Activated CD4-positive, CD25-positive, alpha-beta regulatory T cell treated with anti-CD3 and anti-CD28 coated beads, Interleukin-2, amount 50 U/mL, for 72 hours (primary cell): ENCODE measurements at places on chromosomes 2 and 18.

GRCh38 chr2:178282075-178282815 is 87.9 kb downstream of the OSBPL6 start:
- no peak for DNase-seq

- no peak for DNase-seq
Measured at GRCh38 chr2:10954856-10955818, 43.4 kb downstream of the KCNF1 start.

GRCh38 chr18:7908681-7909299 is 341.7 kb downstream of the PTPRM start:
- DNase-seq, result no peak

DNA sequence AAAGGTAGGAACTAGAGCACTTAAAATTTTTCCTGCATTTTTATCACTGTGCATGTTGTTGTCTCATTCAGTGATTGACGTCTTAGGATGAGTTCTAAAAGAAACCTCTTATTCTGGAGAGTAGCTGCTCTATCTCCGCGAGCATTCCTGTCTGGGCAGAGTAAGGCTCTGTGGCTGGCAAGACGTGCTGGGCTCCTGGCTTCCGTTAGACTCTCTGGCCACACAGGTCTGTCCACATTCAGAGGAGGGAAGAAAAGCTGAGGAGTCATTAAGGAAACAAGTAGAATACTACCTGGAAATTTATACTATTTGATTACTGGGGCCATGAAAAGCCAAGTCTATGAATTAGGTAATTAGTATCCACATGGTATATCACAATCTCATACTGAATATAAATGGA is 138.0 kb upstream of the DNMT3A start:
- no peak for DNase-seq

DNA sequence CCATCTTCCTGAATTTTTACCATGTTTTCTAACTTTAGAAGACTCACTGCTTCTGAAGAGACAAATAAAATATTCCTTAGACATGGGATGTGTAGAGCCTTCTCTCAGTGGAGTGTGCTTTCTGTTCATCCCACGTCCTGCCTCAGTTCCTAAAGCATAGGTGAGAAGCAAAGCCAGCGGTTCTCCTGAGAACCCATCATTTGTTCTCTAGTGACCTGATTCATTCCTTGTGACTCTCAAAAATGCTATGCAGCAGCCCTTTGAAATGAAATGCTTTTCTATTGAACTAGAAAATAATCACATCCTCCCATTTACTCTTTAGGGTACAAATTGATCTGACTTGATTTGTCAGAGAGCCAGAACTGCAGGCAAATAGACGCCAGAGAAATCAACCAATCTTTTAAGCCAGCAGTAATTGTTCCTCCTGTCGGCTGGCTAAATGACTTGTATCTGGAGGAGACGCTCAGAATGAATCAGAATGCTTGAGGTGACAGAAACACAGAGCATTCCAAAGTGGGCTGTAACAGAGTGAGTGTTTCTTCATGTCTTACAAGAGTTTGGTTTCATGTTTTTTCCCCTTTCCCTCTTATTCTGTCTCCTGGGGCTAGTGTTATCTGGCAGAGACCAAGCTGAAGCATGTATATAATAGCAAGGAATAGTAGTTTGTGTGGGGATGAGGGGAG is 81.3 kb upstream of the TMEM178A start:
- no peak for DNase-seq

- no peak for DNase-seq
Measured at GRCh38 chr2:207352978-207353671, 176.6 kb upstream of the CREB1 start.

GRCh38 chr2:111160758-111161157 is 40.0 kb downstream of the BCL2L11 start:
- no peak for DNase-seq

DNA sequence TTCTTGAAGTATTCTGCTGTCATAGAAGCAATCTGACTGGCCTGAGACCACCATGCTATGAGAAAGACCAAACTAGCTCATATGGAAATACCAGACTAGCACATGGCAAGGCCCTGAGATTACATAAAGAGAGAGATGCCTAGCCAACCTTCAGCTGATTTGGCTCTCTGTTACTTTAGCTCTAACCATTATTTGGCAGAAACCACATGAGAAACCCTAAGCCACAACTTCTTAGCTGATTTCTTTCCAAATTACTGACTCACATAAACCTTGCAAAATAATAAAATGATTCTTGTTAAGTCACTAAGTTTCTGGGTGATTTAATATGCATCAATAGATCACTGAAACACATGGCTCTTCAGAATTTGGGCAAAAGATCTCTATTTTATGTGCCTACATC is 295.0 kb upstream of the ZNF521 start:
- DNase-seq, result no peak

DNA sequence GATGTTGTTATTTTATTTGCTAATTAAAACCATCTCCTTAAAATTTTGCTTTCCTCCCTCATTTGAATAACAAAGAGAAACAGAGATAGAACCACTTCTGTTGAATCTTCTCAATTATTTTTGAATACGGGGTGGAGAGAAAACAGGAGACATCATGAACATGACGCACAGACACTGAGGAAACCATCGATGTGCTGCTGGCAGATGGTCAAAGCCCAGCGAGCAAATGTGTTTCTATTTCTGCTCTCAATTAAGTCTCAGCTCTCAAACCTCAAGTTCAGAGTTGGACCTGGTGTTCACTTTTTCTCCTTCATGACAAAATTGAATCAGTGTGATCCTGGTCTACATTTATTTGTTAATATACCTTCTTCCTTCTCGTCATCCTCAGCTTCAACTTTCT is 36.1 kb upstream of the TWIST2 start:
- no peak for DNase-seq

DNA sequence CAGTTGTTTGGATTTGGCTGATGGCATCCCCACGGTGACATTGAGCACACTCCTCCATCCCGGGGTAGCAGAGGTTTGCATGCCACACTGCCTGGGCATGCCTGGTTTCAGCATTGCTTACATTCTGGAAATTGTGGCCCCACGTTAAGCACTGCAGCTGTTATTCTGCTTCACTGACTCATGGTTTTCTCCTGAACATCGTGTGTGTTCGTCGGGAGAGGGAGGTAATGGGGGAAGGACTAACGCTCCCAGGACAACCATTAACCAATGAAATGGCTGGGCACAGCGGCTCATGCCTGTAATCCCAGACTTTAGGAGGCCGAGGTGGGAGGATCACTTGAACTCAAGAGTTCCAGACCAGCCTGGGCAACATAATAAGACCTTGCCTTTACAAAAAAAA is 28.2 kb upstream of the YWHAQ start:
- no peak for DNase-seq

DNA sequence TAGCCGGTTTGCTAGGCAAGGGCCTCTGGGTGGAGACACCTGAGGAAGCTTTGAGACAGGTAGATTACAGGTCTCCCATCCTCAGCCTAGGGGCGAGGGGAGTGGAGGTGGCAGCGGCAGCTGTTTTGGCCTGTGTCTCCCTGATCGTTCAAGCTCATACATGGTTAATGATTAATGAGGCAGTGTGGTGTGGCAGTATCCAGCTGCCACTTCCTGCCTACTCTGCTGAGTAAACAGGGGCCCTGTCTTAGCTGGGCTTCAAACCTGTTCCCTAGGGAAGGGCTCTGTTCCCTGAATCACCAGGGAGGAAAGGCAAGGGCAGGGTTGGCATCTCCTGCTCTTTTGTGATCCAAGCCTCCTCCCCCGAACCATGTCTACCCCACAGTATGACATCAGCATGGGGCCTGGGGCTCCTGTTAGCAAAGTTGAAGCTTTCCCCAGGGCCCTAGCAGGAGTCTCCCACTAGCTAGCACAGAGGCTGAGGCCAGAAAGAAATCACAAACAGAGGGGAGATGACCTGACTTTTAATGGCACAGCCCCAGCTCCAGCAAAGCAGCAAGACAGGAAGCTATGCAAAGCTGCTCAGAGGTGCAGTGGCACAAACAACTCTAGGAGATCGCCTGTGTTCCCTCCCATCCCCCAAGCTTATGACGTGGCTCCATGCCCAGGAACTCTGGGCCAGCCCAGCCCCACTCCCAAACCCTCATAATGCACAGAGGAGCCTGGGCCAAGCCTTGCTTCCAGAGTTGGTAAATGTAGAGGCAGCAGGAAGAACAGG is 3.7 kb upstream of the TUBA4B start:
- no peak for DNase-seq

DNA sequence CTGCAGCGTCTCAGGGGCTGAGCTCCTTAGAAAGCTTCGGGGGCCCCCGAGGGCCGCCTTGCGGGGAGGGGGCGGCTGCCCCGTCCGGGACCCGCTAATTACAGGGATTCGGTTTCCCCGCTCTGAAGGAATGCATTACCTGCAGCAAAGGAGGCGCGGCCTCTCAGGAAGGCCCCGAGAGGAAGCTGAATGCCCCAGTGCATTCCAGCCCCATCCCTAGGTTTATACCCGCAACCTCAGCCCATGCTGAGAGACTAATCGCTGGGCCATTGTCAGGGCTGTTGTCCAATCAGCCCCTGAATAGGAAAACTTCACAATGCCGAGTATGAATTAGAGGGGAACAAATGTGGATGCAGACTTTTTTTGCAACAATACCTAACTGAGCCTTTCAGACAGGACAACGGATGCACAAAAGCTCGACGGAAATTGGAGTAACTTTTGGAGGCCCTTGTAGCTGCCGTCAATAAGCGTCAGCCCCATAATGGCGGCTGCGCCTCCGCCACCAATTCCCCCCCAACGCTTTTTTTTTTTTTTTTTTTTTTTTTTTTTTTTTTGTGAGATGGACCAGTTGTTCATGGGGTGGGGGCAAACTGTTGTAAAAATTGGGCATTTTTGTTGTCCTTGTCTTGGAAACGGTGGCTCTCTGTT is 138.6 kb upstream of the SIX3 start:
- no peak for DNase-seq

- DNase-seq, result no peak
Measured at GRCh38 chr2:35822716-35823115, 532.9 kb upstream of the CRIM1 start.

GRCh38 chr2:240134956-240135520 is 1.1 kb downstream of the COPS9 start:
- DNase-seq, result no peak

GRCh38 chr2:40127890-40128557 is 323.9 kb downstream of the SLC8A1 start:
- no peak for DNase-seq

- no peak for DNase-seq
Measured at GRCh38 chr18:32770054-32770665, 2.7 kb downstream of the KLHL14 start.

DNA sequence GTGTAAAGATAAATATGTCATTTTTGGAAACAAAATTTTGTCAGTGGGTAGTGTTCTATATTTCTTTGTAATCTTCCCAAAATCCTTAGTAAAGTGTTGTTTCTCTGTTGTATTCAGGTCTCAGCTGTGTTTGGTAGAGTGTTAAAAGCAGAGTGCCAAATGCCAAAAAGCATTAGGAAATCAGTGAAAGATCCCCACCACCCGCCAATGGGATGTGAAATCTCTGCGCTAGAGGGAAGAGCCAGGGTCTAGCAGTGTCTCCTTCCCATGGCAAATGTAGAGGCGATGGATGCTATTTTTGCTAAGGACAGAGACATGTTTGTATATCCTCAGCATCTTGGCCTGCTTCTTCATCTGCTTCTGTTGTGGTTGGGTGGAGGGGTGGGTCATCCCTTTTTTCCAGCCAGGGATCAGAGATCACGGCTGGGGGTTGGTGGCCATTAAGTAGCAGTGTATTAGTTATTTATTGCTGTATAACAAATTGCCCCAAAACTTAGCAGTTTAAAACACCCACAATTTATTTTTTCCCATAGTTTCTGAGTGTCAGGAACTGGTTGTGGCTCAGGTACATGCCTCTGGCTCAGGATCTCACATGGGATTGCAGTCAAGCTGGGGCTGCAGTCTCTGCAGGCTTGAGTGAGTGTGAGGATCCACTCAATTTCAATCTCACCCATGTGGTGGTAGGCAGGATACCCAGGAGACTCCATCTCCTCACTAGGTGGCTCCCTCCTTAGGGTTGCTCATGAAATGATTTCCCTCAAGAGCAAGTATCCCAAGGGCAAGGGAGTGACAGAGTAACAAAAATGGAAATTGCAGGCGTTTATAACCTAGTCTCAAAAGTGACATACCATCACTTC is 211.9 kb downstream of the MYCN start:
- no peak for DNase-seq

DNA sequence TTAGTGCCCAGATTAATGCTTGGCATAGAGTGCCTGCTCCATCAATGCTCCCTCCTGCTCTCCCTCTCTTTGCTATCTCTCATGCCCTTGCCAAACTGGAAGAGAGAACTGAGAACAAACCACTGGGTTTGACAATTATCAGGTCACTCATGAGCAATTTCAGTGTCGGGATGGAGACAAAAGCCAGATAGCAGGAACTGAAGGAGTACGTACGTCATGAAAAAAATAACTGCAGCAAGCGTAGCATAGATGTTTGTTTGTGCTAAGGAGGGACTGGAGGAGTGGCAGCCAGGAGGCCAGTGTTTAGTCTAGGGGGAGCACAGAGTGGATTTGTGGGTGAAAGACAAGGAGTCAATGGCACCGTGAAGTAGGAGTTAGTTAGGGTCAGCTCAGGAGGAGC is 113.3 kb downstream of the POLE4 start:
- DNase-seq, result no peak

GRCh38 chr2:156421851-156422250 is 14.3 kb upstream of the GPD2 start:
- no peak for DNase-seq

DNA sequence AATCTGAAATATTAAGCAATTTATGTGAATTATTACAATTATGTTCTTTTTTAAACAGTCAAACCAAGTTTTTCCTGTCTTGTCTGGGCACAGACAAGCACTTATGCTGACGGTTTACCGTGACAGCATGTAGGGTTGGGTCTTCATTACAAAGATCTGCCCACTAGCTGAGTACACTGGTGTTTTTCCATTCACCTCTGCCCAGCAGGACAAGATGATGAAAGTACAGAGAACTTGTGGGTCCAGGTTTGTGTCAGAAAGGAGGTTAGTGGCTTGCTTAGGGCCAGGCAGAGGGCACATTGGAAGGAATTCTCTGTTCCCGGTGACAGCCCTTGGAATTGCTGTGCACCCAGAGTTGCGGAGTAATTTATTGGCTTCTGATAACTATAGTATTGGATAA is 14.0 kb downstream of the NABP1 start:
- DNase-seq, result no peak

DNA sequence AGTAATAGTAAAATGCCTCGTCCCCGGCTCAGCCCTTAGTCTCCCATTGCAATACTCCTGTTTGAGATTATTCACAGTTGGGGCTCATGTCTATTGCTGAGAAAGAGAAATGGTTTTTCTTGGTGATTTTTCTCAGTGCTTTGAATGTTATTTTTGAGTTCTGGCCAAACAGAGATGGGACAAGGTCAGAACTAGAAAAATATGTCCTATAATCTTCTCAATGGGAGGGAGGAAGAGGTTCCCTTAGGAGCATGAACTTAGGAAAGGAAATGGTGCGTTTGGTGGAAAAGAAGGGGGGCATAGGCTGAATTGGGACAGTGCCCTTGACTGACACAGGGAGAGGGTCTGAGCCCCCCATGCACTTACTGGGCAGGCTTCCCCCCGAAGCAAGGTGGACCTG is 133.8 kb downstream of the AGAP1 start:
- no peak for DNase-seq
